ENCODE measurements at places on chromosomes 11 and 22. TPM values are rescaled to one million over a fixed set of nuclear protein-coding genes. Genes with fewer than 3 reads are reported as not detected.

DNA sequence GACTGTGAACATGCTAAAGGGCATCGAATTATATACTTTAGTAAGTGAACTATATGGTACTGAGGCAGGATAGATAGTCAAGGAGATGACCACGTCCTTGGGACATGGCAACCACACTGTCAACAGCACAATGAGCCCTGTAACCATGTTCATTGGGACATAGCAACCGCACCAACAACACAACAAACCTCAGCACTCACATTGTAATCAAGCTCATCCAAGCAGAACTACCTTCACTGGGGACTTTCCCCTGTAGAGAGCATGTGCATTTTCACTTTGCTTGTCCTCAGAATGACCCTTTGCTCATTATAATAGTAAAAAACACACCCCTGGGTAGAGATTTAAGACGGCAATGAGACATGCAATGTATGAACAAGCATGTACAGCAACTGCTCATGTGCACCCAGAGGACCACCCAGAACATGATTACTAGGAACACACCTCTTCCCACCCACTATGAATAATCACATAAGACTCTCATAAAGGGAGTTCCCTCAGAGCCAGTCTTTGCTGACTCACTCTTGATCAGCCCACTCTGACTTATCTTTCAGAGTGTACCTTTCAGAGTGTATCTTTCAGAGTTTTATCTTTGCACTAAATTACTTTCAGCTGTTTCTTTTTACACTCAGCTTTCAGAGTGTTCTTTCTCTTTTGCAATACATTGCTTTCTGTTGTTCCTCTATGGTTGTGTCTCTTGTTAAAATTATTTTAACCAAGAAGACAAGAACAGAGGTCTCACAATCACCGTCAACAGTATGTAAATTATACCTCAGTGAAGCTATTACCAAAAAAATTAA lies 4.1 kb upstream of the PLAAT2 start:
- DNase-seq, result peak; percentile 57

- no peak for DNase-seq
Observed at GRCh38 chr22:38270091-38270992, 2.5 kb downstream of the TMEM184B start.

DNA sequence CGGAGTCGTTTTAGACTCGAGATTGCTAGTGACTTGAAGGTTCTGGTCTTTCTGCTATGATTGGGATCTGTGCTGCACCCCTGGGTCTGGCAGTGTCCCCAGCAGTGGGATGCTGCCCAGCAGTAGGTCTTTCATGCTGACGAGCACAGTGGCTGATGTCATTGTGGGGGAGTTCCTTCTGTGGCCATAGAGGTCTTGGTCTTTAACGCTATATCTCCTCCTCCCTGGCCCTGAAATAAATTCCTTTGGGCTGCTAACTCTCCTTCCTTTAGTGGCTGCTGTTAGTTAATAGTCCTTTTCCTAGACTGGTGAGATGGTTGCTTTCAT lies 136.3 kb downstream of the TEAD1 start:
- no peak for DNase-seq

DNA sequence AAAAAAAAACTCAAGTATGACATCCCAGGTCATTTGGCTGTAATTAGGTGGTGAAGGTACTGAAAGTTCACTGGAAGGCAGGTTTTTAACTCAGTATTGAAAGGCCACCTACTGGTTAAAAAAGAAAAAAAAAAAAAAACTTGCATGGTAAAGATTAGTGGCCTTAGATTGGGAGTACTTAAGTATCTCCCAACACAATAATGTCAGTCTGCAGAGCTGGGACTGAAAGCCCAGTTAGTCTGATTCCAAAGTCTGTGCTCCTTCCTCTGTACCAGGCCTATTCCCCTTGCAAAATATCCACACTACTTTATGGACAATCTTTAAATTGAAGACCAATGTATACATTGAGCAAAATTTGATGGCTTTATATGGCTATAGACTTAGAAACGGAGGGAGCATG lies 85.5 kb downstream of the NOX4 start:
- no peak for DNase-seq

GRCh38 chr11:12752868-12753524 lies 78.8 kb downstream of the TEAD1 start:
- DNase-seq, result no peak

DNA sequence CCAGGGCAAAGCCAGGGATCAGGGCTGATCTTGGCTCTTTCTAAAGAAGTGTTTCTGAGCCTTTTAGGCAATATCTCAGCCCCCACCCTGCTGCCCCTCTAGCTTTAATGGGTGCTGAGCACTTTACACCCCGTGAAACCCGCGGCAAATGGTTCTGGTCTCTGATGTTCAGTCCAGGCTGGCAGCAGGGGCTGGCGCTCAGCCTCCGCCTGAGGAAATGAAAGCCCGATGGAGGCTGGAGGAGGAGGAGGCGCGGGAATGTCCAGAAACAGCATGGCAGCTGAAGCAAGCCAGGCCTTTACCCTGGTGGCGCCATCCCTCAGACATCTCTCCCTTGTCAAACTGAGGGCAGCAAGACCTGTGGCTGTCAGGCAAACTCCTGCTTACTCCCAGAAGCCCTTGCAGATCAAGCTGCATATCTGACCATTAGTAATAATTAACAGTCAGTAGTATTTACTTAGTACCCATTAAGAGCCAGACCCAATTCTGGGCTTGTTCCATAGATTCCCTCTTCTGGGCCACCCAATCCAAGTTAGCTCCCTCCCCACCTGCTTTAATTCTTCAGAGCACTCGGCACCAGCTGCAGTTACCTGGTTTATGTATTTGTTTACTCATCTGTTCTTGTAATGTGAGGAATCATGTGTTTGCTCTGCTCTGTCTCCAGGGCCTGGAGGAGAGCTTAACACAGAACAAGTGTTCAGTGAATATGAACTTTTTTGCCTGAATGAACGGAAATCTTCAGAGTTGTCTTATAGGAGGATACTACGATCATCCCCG lies 15.0 kb upstream of the ALX4 start:
- no peak for DNase-seq

DNA sequence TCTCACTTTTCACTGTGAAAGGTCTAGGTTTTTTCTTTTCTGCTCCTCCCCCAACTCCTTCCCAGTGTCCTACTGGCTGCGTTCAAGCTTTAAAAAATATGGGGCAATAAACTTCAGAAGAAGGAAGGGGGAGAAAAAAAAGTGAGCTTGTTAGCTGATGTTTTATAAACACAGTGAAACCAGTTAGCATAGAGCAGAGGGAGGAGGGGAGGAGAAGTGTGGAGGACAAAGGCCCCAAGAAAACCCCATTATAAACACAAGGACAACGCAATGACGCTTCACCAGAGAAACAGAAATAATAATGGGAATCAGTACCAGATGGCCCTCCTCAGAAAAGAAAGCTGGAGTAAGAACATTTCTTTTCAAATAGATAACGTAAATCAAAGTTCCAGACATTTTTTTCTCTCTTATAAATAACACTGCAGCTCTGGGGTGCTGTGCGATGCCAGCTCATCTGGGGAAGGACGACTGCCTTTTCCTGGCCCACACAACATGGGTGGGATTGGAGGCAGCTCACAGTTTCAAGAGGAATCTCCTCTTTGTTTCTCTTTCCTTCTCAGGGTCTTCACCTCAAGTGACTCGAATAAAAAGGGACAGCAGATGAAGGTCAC lies 235.4 kb upstream of the NARS2 start:
- no peak for DNase-seq

DNA sequence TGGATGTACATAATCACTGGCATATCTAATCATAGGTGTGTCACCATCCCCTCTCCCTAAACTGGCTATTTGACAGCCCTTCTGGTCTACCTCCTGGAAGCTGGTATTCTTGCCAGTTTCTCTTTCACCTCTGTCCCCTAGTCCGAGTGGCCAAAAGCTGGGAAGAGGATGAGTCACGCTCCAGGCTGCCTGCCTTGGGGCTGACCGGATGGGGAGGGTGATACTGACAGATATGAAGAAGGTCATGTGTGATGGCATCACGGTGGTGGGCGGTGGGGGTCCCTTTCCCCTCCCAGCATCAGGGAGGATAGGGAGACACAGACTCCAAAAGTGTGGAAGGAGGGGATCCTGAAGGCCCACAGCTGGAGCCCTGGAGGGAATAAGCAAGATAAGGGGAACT lies 4.8 kb downstream of the OAF start:
- no peak for DNase-seq

GRCh38 chr22:32733196-32733768 lies 68.2 kb upstream of the TIMP3 start:
- no peak for DNase-seq

DNA sequence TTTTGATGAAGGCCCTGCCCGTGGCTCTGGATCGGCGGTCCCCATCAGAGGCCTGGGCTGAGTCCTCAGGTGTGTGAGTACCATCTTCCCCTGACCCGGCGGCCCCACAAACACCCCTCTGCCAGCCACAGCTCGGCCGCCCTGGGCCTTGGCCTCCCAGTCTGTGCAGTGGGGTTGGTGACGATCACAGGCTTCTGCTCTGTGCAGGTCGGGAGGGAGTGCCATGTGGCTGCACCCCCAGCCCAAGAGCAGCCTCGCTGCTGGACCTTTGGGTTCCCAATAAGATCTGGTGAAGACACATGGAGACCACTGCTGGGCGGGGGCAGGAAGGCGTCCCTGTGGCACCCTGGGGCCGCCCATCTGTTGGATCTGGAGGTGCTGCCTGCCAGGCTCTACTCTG lies 47.1 kb upstream of the PPARA start:
- DNase-seq, result no peak

DNA sequence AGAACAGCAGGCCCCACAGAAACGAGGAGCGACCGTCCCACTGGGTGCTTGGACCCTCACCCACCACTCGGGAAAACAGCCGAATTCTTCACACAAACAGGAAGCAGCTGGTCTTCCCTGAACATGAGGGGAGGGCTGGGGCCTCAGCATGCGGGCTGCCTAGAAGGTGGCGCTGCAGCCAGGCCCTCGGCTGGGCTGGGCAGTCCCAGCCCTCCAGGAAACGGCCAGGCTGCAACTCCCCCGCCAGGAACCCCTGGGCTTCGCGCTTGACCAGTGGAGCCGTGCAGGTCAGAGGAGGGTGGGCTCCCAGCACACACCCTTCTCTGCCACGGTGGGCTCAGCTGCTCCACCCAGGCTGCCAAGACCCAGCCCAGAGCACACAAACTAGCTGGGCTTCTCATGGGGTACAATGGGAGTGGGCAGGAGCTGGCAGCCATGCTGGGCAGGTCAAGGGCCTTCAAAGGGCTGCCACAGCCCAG lies 29.6 kb downstream of the IGF2 start:
- no peak for DNase-seq

- DNase-seq, result no peak
Observed at GRCh38 chr11:69640260-69640994, 529 bp upstream of the CCND1 start.

GRCh38 chr22:27253108-27253902 lies 548.3 kb downstream of the MN1 start:
- no peak for DNase-seq

DNA sequence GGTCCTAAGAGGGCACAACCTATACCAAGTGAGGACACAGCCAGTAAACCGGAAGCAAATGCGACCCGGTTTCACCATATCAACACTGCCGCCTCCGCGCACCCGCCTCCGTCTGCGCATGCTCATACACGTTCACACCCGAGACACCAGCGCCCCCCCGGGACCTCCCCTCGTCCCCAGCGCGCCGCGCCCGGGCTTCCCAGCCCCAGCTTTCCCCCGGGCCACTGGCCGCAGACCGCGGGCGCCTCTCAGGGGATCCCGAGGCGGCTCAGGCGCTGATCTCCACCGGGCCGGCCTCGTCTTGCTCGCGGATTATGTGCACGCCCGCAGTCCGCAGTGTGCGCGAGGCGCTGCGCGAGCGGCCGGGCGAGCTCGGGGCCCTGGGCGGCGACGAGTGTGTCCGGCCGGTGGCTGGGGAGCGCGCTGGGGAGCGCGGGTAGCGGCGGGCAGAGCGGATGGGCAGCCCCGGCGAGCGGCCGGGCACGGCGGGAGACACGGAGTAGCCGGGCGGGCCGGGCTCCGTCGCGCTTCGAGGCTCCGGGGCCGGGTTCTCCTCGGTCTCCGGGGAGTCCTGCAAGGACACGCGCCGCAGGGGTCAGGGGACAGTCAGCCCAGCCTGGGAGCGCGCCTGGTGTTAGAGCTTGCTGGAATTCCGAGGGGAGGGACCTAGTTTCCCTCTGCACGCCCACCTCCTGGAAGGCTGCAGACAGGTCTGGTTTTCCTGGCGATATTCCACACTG lies 2.0 kb downstream of the HEPN1 start:
- DNase-seq, result peak; percentile 88

GRCh38 chr11:117412653-117413275 lies 85.1 kb downstream of the CEP164 start:
- DNase-seq, result no peak

DNA sequence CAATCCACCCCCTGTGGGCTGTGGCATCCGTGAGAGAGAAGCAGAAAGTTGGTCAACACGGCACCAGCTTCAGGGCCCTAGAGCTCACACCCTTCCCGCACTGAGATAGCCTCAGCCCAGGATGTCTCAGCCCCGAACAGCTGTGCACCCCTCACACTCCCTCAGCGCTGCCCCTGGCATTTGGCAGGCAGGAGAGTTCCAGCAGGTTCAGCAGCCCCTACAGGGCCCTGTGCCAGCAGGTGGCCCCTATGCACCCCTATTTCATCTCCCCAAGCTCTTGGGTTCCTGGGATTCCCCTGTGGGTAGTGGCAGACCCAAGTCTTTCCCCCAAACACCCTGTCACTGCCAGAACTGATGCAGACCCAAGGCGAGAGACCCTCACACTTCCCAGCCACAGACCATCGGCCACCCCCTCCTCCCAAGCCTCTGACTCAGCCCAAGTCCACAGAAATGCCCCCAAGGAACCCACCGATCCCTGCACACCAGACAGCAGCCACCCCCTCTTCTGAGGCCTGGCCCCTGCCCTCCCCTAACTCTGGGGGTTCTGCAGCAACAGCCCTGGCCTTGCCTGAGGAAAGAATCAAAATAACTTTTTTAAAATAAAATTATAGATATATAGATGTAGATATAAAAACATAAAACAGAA lies 183.6 kb downstream of the IGLL1 start:
- no peak for DNase-seq

- no peak for DNase-seq
Observed at GRCh38 chr11:128507936-128508335, 79.4 kb downstream of the ETS1 start.

GRCh38 chr11:128058580-128059208 lies 528.7 kb downstream of the ETS1 start:
- no peak for DNase-seq

GRCh38 chr11:33774736-33775466 lies 581 bp upstream of the FBXO3 start:
- no peak for DNase-seq

- DNase-seq, result no peak
Observed at GRCh38 chr11:47631473-47631872, 10.9 kb downstream of the MTCH2 start.

DNA sequence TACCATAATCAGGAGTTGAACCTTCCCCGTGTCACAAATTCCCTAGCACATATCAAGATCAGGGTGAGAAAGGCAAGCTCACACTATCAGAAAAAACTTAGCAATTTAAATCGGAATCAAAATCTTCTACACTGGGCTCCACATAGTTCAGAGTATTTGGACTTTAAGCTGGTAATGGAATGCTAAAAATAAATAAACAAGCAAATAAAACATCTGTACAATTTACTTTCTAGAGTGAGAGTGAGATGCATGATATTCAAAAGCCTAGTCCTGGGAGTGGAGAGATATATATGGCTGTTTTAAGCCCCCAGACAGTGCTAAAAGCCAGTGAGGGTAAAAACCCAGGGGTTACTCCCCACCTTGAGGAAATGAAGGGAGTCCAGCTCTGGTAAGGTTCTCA lies 380.6 kb downstream of the SOX6 start:
- DNase-seq, result no peak

NELL1 gene
- not detected for total RNA-seq

DCUN1D5 gene
- total RNA-seq, result 110 TPM

ACR gene
- not detected for total RNA-seq

MUC2 gene
- total RNA-seq, result not detected

ABCC8 gene
- not detected for total RNA-seq

OR4B1 gene
- not detected for total RNA-seq

SLC25A22 gene
- total RNA-seq, result 54.4 TPM

SYT13 gene
- not detected for total RNA-seq
